SIG-M5 (cell line): ENCODE measurements at places on chromosomes 2 and 18.

DNA sequence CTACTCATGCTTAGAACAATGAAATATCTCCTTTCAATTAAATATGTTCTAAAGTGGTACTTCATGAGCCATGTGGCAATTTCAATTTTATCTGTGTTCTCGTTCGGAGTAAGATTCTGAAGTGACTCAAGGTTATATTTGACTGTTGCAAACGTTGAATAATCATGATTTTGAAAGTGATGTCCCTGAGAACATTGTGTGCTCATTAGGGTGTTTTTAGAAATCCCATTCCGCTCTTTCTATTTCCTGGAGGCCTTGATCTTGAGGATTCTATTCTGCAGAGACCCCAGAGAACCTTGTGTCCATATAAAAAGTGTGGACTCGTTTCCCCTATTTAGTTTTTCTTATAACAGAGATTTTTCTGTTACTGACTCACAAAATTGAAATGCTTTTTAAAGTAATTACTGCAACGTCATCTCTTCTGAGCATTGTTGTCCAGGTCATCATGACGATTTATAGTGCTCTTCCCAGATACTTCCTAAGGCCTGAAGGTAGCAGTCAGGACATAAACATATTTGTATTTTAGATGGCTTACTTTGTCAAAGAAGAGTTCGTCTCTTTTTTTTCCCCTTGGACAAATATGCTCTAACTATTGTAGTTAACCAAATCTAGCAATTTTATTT lies 27.2 kb downstream of the IL1R2 start:
- no peak for DNase-seq

- DNase-seq = no peak
Measured at GRCh38 chr2:159073256-159073655, 104.8 kb downstream of the TANC1 start.

GRCh38 chr2:196407675-196408264 lies 231.7 kb upstream of the CCDC150 start:
- no peak for DNase-seq

GRCh38 chr2:43427032-43427424 lies 168.8 kb downstream of the THADA start:
- no peak for DNase-seq

DNA sequence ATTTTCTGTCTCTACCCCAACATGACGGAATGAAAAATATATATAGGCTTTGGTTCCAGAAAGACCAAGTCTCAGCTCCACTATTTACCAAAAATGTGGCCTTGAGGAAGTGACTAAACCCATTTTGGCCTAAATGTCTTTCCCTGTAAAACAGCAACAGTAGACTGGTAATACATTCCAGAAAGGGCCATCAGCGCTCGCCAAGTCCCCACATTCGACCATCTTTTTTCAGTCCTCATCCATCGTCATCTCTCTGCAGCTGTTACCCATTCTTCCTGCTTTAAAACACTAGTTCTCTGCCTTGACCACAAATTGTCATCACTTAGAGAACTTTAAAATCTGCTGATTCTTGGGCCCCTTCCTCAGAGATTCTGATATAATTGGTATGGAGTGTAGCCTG lies 183.8 kb upstream of the CTAGE1 start:
- DNase-seq = no peak

DNA sequence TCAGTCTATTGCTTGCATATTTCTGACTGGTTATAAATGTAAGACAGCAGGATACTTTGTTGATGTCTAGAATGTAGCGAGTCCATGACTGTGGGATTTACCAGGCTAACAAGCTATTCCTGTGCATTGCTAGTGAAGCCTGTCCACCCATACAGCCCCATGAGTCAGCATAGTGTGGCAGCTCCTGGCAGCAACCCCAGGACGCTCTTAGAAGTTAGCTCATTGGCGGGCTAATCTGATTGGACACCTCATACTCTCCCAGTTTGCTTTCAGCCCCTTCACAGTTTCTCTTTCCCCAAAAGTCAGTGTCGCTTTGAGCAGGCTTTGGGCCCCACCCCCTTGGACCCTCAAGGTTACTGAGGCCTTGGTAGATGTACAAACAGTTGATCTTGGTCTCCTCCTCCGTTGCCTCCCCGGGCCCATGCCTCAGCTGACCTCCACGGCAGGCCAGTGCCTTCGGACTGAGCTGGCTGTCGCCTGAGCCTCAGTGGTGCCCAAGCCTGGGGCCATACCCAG lies 48.0 kb downstream of the COA5 start:
- no peak for DNase-seq

GRCh38 chr2:197386242-197386641 lies 48.6 kb downstream of the SF3B1 start:
- DNase-seq = no peak

- no peak for DNase-seq
Measured at GRCh38 chr2:198961547-198961946, 496.2 kb downstream of the SATB2 start.

DNA sequence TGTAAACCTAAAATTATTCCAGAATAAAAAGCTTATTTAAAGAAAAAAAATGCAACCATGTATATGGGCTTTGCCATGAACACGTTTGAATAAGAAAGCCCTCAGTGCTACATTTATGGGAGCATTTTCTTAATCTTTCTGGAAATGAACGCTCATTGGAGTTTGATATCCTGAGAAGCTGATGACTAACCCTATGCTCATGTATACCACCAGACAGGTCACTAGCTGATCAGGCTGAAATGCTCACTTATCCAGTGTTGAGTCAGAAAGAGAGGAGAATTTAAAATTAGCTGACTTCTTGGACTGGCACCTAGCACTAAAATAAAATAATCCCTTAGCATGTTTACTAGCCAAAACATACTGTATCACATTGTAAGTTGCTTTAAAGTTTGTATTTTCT lies 254.9 kb upstream of the SIX3 start:
- no peak for DNase-seq

GRCh38 chr18:4157352-4157751 lies 297.8 kb downstream of the DLGAP1 start:
- DNase-seq = no peak

GRCh38 chr2:33106115-33106514 lies 159.4 kb downstream of the LTBP1 start:
- no peak for DNase-seq

DNA sequence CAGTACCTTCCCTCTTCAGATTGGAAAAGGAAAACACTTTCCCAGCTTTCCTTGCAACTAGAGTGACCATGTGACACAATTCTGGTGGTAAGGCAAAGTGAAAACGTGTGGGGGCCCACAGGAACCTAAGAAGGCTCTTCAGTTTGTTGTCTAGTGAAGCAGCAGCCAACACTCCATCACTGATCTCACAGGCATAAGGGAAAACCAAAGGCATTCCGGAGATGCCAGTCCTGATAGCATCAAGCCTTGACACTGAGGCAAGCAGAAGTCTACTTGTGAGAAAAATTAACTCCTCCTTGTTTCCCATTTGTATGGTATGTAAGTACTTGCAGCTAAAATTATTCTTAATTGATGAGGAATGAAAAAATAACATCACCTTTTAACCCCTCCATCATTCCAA lies 88.3 kb downstream of the ETAA1 start:
- DNase-seq = no peak

DNA sequence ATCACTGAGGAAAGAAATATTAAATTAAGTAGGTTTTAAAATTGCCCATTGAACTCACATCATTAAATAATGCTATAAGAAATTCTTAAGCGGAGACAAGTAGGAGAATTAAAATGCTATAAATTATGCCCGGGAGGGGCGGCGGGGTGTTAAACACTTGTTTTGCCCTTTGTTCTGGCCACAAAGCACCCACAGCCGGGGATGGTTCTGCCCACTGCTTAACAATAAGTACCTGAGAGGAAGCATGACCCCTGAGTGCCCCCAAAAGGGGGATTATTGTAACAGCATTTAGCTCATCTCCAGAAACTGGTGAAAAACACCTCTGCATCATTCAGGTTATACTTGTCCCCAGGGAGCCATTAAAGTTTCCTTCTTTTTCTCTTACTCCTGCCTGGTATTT lies 332.7 kb upstream of the POU3F3 start:
- no peak for DNase-seq

GRCh38 chr2:228927028-228928010 lies 343.8 kb downstream of the PID1 start:
- no peak for DNase-seq

- DNase-seq = no peak
Measured at GRCh38 chr2:148742373-148742772, 97.8 kb downstream of the EPC2 start.

GRCh38 chr2:26983746-26984145 lies 13.3 kb downstream of the MAPRE3 start:
- DNase-seq = no peak

- no peak for DNase-seq
Measured at GRCh38 chr18:911025-911424, 6.4 kb downstream of the ADCYAP1 start.

DNA sequence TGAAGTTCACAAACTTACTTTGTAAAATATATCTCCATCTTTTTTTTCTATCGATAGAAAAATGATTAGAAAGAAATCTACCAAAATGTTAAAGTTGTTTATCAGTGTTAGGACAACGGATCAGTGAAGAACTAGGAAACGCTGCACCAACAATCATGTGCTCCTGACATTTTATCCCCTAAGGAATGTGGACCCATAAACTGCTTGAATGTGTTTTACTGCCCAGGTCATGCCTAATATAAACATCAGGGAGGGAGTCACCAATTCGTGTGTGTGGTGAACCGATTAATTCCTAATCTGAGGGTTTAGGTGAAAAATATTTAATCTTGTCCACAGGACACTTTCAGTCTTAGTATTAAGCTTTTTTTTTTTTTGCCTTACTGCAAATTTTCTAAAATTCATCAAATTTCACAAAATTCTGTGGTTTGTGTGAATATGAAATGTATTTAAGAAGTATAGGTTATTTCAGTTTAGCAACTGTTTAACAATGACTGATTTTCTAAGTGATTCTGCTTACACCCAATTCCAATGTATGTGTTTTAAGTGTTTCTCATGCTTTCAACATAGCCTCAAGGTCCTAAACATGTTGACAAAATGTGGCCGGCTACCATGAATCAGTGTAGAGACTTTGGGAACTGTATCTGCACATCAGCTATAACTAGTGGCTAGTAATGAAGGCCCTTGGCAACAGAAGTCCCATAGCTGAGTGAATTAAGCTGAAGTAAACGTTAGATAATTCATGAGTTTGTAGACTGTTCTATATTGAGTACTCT lies 11.1 kb upstream of the KIDINS220 start:
- DNase-seq = no peak

DNA sequence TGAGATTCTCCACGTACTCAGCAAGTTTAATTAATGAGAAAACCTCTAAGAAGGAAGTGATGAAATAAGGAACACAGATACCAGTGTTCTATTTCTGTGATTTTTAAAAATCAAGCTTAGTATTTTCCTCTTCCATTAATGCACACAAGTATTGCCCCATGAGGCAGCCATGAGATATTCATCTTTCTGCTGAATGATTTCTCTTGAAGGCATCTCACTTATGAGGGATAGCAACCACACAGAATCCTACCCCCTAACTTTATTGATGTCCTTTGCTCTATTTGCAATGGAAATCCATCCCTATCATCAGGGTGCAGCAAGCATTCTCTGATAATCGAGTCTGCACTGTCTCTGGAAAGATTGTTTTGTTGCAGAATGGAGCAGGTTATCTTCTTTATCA lies 244.1 kb upstream of the NRP2 start:
- DNase-seq = no peak

- DNase-seq = no peak
Measured at GRCh38 chr2:132670496-132671150, 618 bp upstream of the LYPD1 start.

GRCh38 chr2:233317196-233317943 lies 9.8 kb downstream of the SAG start:
- no peak for DNase-seq

- no peak for DNase-seq
Measured at GRCh38 chr2:118942031-118942430, at the start of gene MARCO. Gene MARCO (plus strand): TSS chr2:118942194. CDS start chr2:118942301, 107 bp downstream.

DNA sequence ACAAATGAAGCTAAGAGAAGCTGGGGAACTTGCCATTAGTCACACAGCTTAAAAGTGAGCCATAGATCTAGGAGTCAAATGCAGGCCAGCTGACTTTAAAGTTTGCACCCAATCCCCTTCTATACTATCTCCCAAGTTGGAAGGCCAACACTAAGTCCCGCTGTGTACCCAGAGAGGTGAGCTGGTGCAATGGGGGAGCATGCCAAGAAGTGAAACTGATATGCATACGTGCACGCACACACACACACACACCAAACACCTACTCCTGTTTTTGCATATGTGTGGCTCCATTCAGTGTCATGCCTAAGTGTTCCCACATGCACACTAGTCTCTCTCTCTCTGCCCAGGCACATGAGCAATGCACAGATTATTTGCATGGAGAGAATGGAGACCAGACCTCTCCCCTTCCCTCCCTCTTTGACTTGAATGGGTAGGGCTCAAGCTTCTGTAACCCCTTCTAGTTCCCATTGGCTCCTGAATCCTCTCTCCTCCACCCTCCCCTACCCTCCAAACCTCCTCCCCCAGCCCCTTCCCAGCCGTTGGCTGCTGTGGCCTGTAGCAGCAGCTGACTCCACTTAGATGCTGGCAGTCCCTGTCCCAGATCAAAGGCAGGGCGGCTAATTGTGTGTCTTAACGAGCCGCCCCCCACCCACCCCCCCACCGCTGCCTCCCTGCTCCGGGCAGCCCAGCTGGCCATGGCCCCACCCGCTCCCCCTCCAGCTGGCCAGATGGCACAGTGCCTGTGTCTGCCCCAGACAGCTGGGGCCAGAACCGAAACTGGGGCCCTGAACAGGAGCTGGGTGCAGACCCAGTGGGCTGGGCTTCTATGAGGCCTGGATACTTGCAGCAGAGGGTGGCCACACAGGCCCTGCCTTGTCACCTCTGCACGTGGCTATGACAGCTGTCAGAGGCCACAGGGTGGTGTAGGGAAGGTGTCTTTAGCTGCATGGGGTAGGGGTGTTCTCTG lies 5.6 kb downstream of the WNT10A start:
- no peak for DNase-seq

- DNase-seq = no peak
Measured at GRCh38 chr2:8475349-8476031, 206.4 kb upstream of the ID2 start.

GRCh38 chr2:61961231-61961901 lies 55.9 kb downstream of the COMMD1 start:
- no peak for DNase-seq

GRCh38 chr2:32330136-32330535 lies 26.7 kb upstream of the BIRC6 start:
- DNase-seq = no peak

DNA sequence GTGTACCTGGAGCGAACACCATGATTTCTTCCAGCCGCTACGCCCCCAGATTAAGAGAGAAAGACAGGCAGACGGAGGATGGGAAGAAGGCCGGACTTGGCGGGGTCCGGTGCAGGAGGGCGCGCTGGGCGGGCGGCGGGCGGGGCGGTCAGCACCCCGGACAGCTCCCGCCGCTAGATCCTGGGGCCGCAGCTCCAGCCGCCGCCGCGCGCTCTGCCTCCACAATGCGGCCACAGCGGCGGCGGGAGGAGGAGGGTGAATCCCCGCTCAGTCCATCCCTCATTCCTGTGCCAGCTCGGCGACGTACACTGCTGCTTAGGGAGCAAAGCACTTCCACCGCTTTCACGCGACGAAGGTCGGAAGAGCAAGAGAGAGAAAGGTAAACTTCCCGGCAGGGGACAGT lies at the start of gene AKAIN1:
Gene AKAIN1, minus strand, starts transcription at position 226 of the 403 bp plus-strand sequence. Its CDS starts 204 bp downstream, at position 22.
- no peak for DNase-seq

- DNase-seq = no peak
Measured at GRCh38 chr18:8703781-8704301, 1.5 kb upstream of the MTCL1 start.

- DNase-seq = no peak
Measured at GRCh38 chr2:2230433-2230817, 100.7 kb downstream of the MYT1L start.
